ENCODE measurements at places on chromosomes 1 and 21. TPM values are rescaled to one million over a fixed set of nuclear protein-coding genes. Genes with fewer than 3 reads are reported as not detected.

ADAM30 gene
- not detected for total RNA-seq

HSD3B1 gene
- not detected for total RNA-seq

- DNase-seq = no peak
Measured at GRCh38 chr1:20962576-20963258, 175.6 kb upstream of the HP1BP3 start.

ZNF648 gene
- not detected for total RNA-seq

DNA sequence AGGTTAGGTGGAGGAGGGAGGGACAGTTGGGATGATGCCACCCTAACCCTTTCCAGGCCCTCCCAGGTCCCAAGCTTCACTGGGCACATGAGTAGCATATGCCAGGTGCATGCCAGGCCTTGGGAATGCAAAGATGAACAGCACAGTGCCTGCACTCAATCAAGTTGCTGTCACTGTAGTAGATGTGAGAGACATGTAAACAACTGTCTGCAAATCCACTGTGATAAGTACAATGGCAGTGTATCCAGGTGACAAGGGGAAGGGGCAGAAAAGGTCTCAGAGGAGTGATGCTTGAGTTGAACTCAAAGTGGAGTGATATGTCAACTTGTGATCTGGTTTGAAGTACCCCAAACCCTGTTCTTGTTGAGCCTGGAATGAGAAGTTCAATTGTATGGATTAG lies 49.5 kb upstream of the LRRN2 start:
- no peak for DNase-seq

GRCh38 chr1:15456313-15456954 lies at the start of gene CELA2A:
CELA2A (plus strand) TSS chr1:15456732; CDS start chr1:15456754, 22 bp downstream.
- no peak for DNase-seq

GRCh38 chr1:202658251-202658759 lies 51.9 kb downstream of the SYT2 start:
- no peak for DNase-seq

PGM1 gene
- total RNA-seq = 43.8 TPM

DNA sequence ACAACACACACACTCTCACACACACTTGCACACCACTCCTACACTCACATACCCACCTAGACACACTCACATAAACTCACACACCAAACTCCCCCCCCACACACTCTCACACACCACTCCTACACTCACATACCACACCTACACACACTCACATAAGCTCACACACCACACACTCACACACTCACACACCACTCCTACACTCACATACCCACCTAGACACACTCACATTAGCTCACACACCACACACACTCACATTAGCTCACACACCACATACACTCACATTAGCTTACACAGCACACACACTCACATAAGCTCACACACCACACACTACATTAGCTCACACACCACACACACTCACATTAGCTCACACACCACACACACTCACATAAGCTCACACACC lies 33.1 kb downstream of the OPTC start:
- DNase-seq = no peak

CYP4Z1 gene
- not detected for total RNA-seq

RGSL1 gene
- not detected for total RNA-seq

DNA sequence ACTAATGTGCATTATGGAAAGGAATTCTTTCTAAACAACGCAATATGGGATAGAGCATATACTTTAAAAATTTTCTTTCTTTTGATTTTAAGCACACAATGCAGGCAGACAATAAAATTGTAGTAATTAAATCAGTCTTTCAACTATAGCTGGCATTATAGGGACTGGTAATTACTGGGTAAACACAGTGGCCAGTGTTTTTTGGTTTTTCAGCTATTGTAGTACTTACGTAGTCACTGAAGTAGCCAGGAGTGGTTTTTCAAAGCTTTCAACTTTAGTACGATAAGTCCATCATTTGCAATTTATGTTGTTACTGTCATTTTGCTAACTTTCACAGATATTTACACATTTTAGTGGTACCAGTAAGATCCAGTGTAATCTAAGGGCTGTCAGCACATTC lies 50.6 kb downstream of the RAB3GAP2 start:
- no peak for DNase-seq

GRCh38 chr1:62722796-62723195 lies 34.6 kb upstream of the DOCK7 start:
- no peak for DNase-seq

PDE9A gene
- total RNA-seq = 7.3 TPM

GRCh38 chr1:168920456-168921094 lies 185.9 kb upstream of the ATP1B1 start:
- no peak for DNase-seq

GRCh38 chr1:86335916-86336315 lies 60.2 kb downstream of the ODF2L start:
- DNase-seq = no peak

GRCh38 chr1:172167796-172168596 lies 252.5 kb upstream of the C1orf105 start:
- DNase-seq = no peak

CORT gene
- total RNA-seq = 0.16 TPM

DNA sequence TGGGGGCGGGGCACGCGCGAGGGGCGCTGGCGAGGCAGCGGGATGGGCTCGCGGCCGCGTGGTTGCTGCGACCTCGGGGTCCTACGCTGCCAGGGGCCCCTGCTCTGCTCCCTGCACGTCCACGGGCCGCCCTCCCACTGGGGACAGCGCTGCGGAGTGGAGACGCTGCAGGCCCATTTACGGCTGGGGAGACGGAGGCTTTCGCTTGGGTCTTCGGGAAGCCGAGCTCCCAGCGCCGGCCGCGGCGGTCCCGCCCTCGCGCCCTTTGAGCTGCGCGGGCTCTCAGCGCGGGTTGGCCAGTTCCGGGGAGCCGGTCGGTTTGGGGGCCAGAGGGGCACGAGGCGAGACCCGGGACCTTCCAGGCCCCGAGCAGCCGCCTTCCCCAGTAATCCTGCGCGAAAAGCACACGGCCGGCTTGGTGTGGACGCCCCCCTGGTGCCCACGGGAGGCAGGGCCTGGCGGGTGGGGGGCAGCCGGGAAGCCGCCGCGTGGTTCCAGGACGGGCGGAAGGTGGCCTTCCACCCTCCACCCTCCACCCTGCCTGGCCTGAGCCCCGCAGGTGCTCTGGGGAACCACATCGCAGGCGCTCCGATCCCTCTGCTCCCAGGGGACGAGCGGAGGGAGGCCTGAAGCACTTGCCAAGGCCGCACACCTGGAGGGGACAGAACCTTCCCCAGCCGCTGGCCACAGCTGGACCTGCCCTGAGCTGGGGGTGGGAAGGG lies 570 bp upstream of the PEX10 start:
- DNase-seq = peak; percentile 46

TUFT1 gene
- 3.2 TPM for total RNA-seq

AUNIP gene
- 12.9 TPM for total RNA-seq
